Activated naive CD8-positive, alpha-beta T cell treated with anti-CD3 and anti-CD28 coated beads for 36 hours (primary cell): ENCODE measurements at places on chromosomes 11 and 22. TPM values are rescaled to one million over a fixed set of nuclear protein-coding genes. Genes with fewer than 3 reads are reported as not detected.

The ALX4 gene
- total RNA-seq: not detected

- no peak for DNase-seq
These were observed 14.3 kb downstream of the FXYD6 start for GRCh38 chr11:117862019-117862725.

GRCh38 chr11:64321026-64321425 lies 3.1 kb downstream of the PRDX5 start:
- no peak for DNase-seq

The IGSF22 gene
- 1.1 TPM for total RNA-seq

GRCh38 chr11:35629914-35630313 lies 11.7 kb downstream of the FJX1 start:
- no peak for DNase-seq

- no peak for DNase-seq
These were observed 56.2 kb downstream of the GGTLC2 start for GRCh38 chr22:22700631-22701030.

DNA sequence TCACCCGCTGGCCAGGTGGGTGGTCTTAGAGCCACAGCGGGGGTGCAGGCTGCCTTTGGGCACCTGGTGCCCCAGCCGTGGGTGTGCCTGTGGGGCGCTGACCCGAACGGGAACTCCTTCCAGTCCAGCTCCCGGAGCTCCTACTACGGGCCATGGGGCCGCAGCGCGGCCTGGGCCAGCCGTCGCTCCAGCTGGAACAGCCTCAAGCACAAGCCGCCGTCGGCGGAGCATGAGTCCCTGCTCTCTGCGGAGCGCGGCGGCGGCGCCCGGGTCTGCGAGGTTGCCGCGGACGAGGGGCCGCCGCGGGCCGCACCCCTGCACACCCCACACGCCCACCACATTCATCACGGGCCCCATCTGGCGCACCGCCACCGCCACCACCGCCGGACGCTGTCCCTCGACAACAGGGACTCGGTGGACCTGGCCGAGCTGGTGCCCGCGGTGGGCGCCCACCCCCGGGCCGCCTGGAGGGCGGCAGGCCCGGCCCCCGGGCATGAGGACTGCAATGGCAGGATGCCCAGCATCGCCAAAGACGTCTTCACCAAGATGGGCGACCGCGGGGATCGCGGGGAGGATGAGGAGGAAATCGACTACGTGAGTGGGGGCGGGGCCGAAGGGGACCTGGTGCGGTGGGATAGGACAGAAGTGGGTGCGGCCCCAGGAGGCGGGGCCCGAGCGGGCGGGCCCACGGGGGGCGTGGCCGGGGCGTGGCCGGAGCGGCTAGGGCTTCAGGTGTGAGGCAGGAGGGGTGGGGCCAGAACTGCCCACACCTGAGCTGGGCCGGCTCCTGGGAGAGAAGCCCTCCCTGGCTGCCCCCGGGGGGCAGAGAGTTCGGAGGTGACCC lies 91.5 kb downstream of the CACNA1I start:
- DNase-seq: peak; percentile 85

- no peak for DNase-seq
These were observed 34.1 kb downstream of the RSPH14 start for GRCh38 chr22:23107487-23108248.

The OTOG gene
- total RNA-seq: not detected

The CTSW gene
- total RNA-seq: 41.5 TPM

DNA sequence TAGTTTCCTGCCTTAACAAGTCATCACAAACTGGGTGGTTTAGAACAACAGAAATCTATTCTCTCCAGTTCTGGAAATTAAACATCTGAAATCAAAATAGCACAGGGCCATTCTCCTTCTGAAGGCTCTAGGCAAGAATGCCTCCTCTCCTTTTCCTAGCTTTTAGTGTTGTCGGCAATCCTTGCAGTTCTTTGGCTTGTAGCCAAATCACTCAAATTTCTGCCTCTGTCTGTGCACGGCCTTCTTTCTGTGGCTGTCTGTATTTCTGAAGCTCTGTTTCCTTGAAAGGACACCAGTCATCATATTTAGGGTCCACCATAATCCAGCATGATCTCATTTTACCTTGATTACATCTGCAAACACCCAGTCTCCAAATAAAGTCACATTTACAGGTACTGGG lies 795.5 kb downstream of the METTL15 start:
- DNase-seq: no peak

DNA sequence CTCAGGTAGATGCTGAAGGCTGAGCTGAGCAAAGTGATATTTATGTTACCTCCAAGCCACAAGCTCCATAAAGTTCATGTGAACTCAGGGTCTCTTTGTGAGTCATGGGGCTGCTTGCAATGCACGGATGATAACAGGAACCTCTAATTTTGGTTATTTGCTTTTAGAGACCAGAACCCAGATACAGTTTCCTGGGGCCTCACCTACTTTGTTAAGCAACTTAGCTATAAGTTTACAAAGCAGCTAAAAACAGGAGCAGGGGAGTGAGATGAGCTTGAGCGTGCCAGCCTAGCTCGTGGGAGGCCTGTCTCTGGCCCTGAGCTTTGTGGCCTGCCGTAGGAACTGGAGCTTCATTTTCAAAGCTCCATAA lies 29.2 kb downstream of the SREBF2 start:
- DNase-seq: peak; percentile 51

The SPDYC gene
- total RNA-seq: not detected

- peak; percentile 81 for DNase-seq
These were observed 12.2 kb upstream of the MFNG start for GRCh38 chr22:37498289-37498909.

The MMP13 gene
- total RNA-seq: not detected

The CREB3L1 gene
- 0.12 TPM for total RNA-seq

The UPK2 gene
- total RNA-seq: 0.48 TPM

DNA sequence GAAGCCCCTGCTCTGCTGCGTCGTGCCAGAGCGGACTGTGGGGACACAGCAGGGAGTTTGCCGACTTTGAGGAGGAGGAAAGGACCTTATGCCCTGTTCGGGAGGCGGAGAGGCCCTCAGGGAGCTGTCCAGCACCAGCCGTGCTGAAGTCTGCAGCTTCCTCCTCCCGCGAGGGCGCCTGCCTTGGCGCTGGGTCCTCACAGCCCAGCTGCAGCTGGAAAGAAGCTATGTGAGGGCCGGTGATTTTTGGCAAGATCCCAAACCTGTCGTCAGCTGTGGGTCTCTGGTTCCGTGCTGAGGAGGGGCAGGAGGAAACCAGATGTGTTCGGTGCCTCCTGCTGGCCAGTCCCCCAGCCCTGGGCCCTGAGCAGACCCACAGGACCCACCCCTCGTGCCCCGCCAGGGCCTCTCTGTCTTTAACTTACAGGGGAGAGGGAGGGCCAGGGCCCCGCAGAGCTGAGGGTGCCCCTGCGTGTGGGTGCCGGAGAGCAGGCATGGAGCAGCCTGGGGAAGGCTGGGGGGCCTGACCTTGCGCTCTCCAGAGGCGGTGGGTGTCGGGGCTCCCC lies 12.0 kb downstream of the BRSK2 start:
- peak; percentile 52 for DNase-seq

The HORMAD2 gene
- not detected for total RNA-seq

- DNase-seq: no peak
These were observed 31.4 kb downstream of the LRFN4 start for GRCh38 chr11:66888282-66888681.

DNA sequence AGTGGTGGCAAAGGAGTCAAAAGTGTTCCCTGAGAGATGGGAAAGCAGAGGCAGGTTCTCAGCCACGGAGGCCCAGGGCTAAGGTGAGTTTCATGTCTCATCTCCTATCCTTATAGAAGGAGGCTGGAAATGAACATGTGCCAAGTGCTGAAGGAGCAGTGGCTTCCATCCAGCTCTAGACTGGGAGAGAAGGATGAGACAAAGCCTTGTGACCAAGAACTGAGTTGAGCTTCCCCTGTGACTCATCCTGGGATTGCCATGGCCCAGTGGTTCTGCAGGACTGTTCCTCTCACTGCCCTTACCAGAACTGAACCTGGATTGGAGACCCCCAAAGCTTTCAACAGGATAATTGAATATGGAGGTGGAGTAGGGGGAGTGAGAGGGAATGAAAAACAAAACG lies 16.7 kb upstream of the OR9Q1 start:
- DNase-seq: no peak

The YAP1 gene
- 0.04 TPM for total RNA-seq

- no peak for DNase-seq
These were observed 191.6 kb upstream of the CADM1 start for GRCh38 chr11:115695677-115696364.

DNA sequence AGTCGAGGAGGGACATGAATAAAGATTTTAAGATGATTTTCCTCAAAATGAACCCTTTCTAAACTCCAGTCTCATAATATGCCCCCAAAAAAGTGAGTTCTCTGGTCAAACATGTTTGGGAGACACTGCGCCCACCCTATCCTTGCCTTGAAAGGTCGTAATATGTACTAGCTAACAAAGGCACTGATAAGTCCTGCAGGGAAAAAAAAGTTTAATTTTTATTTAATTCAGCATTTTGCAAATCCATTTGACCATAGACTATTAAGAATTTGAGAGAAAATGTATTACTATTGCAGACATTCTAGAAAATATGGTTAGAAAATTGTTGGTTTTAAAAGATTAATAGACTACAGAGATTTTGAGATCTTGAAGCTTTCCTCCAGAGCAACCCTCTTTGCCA lies 120.6 kb upstream of the ASPHD2 start:
- DNase-seq: no peak

The LINC01488 gene
- total RNA-seq: not detected

DNA sequence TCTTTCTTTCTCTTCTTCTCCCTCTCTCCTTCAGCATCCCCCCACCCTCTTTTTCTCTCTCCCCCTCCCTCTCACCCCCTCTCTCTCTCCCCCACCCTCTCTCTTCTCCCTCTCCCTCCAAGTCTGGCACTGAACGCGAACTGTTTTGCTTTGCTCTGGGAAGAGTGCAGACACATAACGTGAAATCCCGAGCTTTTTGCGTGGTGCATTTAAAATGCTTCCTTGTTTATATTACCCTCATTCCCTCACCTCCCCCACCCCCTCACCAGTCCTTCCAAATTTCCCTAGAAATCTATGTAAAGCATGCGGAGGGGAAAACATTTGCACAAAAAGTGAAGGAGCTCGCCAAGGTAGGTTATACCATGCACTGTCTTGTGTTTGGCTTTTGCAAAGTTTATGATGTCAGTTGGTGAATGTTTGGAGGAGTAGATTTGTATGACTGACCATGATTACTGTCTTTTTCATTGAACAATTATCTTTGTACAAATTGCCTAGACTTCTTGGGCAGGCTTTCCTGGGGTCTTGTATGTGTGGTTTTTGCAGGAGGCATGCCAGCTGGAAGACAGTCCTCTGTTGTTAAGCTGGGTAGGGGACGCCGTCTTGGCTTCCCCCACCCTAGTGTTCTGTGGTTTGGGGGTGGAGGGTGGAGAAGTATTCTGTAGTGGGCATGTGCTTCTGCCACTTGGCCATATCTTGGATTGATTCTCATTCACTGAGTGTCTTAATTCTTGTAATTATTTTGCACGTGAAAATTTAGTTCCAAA lies 123.7 kb upstream of the HSD17B12 start:
- no peak for DNase-seq

- no peak for DNase-seq
These were observed 9.1 kb downstream of the DRD4 start for GRCh38 chr11:646214-646613.

The GRIA4 gene
- not detected for total RNA-seq

GRCh38 chr11:24779791-24780190 lies 282.9 kb downstream of the LUZP2 start:
- no peak for DNase-seq

GRCh38 chr11:61526956-61527731 lies 18.6 kb downstream of the LRRC10B start:
- no peak for DNase-seq

DNA sequence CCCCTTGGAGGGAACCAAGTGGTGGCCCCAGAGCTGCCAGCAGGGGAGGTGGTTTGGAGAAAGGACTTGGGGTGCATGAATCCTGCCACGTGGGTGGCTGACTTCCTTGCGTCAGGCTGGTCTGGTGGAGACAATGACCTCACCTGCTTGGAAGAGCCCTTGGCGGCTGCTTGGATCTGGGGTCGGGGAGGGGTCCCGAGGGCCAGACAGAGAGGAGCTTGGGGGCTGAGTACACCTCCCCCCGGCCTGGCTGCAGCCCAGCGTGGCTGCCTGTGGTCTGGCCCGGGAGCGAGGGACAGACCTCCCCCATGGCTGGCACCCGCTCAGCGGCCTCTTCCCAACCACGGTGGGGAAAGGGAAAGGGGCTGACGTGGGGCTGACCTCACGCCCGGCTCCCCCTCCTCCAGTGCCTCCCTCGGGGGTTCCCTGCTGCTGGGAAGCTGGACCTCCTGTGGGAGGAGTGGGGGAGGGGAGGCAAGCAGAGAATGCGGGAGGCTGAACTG lies 13.8 kb downstream of the LIF start:
- no peak for DNase-seq

GRCh38 chr22:23657727-23658126 lies 25.6 kb upstream of the DRICH1 start:
- DNase-seq: no peak

DNA sequence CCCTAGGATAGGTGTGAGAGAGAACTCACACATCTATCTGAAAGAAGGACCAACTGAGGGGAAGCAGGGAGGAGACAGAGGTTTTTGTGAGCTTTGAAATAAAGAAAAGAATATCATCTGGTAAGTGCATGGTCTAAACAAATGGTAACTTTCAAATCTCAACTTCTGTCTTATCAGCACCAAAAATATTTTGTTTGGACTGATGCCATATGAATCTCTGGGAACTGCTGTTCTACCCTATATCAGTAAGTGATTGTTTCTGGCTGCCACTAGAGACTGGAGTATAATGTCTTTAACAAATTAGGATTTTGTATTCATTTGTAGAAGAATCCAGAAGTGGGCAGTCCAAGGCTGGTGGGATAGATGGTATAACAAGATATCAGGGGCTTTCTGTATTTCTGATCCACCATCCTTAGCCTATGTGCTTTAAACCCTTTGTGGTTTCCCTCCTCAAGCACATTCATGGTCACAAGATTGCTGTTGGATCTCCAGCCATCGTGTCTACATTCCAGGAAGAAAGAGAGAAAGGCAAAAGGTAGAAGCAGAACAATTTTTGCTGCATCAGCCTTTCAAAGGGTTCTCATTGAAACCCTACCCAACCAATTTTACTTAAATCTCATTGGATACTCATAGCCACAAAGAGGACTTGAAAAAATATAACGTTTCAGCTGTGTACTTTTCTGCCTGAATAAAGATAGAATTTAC lies 4.7 kb downstream of the HEPHL1 start:
- DNase-seq: no peak

The GDPD4 gene
- total RNA-seq: not detected
